Activated naive CD8-positive, alpha-beta T cell treated with anti-CD3 and anti-CD28 coated beads, Interleukin-2, amount 50 U/mL, for 16 hours (primary cell): ENCODE measurements at places on chromosomes 16 and 17.

DNA sequence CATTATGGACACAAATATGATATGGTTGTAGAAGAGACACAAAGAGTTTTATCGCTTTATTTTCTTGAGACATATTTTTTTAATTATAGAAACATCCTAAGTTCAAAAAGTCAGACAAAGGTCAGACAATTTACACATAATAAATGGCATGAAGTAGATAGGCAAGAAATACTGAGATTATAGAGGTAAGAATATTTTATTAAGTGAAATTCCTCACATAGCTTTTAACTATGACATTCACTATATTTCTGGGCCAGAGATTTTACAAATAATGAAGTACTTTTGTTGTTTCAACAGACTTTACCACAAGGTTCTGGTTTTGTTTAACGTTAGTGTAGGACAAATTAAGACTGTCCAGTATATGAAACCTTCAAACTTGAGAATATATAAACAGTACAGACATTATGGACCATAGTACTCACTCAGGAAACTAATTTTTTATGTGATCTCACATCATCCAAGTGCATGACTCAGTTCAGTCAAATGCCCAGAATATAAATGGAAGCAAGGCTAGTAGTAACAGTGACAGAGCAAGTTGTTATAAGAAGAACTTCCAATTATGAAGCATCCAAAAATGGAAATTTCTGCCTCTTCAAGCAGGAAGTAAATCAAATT, 394.8 kb downstream of the KCNJ2 start:
- DNase-seq: no peak

- no peak for DNase-seq
Measured at GRCh38 chr17:58703137-58703915, 10.9 kb downstream of the RAD51C start.

- DNase-seq: no peak
Measured at GRCh38 chr16:79972053-79972704, 371.6 kb upstream of the MAF start.

GRCh38 chr17:82528484-82529265, 9.1 kb downstream of the FOXK2 start:
- no peak for DNase-seq

DNA sequence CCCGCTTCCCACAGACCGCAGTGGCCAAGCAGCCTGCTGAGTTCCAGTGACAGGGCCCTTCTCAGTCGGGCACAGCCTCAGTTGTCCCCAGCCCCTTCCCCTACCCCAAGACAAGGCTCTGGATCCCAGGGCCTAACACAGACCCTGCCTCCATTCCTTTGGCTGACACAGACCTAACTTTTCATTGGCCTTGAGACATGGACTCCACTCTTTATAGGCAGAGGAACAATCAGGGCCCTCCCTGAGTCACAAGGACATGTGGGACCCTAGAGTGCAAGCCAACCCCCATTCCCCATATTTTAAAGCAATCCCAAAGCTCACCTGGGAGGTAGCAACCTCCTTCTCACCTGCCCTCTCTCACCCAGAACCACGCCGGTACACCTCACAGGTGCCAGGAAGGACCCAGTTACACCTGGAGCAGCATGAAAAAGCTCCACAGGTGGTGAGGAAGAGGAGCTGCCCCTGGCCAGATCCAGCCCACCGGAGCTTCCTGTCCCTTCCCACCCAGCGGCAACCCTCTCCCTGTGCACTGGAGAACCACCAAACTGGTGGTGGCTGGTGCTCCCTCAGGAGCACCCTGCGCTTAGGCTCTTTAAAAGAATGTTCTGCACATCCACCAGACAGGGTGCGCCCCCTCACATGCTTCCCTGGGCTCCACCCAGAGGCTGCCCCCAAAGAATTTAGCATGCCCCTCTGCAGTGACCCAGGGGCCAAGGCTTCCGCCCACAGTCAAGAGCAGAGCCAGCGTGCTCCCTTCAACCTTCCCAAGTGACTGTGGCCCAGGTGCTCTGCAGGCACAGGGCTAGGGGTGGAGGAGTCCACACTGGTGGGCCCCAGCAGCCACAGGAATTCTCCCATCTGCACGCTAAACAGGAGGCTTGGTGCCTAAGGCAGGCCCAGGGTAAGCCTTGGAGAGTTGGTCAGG, 3.4 kb downstream of the MNT start:
- DNase-seq: no peak

DNA sequence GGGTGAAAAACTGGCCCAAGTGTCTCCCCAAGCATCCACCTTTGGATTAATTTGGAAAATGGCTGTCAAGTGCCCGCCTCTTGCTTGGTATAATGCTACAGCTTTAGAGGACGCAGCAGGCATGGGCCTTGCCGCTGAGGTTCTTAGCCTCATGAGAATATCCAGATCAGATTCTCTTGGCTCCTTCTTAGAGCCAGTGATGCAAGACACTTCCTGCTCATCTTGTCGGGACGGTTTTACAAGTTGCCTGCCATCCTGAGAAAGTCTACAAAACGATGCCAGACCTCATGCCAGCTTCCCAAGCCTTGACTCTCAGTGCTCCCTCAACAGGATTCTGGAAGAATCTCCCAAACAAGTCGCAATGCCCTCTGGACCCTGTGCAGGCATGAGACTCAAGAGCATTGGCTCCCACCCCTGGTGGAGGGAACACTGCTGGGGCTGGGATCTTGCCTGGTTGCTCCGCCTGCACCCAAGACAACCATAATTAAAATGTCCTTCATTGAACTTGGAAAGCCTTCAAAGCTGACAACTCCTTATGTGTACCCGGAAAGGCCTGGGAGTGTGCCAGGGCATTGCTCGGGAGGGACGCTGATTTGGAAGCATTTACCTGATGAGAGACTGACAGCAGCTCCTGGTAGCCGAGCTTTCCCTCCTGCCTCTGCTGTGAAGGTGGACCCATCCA, 25.8 kb upstream of the STH start:
- no peak for DNase-seq

DNA sequence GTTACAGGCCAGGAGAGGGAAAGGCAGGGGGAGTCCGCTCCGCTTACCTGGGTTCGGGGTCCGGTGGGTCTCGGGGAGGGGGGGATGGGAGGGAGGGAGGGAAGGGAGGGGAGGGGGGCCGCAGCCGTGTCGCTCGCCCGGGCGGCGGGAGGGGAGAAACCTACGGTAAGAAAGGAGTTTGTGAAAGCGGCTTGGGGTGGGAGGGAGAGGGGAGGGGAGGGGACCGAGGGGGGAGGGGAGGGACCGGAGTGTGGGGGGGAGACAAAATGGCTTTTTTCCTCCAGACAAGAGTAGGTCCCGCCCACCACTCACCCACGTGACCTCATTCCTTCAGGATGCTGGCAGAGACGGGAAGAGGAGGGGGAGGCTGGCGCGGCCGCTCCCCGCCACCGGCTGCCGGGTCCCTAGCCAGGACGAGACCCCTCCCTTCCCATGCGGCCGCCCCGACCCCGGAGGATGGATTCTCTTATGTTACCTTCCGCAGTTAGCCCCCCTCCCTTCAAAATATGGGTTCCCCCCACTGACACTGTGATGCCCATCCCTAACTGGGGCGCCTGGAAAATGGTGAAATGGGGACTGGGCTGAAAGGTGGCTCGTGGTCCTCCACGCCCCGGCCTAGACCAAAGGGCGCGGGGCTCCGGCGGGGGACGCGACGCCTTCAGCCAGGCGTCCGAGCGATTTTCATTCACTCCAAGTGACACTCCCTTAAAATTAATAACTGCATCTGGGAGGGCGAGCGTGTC, at the start of gene PCGF2:
Gene PCGF2, minus strand, starts transcription at position 188 of the 743 bp plus-strand sequence. CDS start 7,934 bp downstream, outside the sequence.
- no peak for DNase-seq

GRCh38 chr17:58593123-58593522, 78.7 kb upstream of the MTMR4 start:
- DNase-seq: no peak

DNA sequence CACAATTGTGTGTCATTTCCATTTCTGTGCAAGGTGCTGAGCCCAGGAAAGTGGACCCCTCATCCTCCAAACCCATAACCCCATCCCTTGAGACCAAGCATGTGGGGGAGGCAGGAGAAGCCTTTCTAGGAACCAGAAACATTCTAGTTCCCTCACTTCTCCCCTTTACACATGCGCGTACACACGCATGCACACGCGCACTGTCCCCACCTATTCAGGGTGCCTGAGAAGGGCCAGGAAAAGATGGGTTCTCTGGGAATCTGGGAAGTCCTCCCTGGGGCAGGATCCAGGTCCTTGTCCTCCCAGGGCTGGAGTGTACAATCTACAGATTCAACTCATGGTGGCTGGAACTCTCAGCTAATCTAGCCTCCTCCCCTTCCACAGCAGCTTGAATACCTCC, 2.4 kb downstream of the PPY start:
- no peak for DNase-seq

GRCh38 chr16:28935924-28936783, 4.4 kb downstream of the CD19 start:
- DNase-seq: peak; percentile 56

DNA sequence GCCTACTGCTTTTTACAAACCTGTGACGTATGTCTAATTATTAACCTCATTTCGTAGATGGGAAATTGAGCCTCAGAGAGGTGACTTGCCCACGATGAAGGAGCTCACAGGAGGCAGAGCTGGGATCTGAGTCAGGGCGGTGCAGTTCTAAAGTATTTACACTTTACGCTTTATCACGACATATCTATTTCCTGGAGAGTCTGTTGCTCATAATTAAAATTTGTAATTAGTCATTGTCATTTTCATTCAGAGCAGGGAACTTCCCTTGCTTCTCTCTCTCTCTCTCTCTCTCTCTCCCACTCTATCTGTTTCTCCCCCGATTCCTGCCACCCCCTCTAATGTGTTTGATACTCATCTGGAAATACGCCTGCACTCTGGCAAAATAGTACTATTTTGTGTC, 5.9 kb downstream of the SLC5A11 start:
- no peak for DNase-seq

- no peak for DNase-seq
Measured at GRCh38 chr17:43846963-43847371, at the start of gene CD300LG. CD300LG (plus strand) TSS chr17:43847176; CDS start chr17:43847217, 41 bp downstream.

DNA sequence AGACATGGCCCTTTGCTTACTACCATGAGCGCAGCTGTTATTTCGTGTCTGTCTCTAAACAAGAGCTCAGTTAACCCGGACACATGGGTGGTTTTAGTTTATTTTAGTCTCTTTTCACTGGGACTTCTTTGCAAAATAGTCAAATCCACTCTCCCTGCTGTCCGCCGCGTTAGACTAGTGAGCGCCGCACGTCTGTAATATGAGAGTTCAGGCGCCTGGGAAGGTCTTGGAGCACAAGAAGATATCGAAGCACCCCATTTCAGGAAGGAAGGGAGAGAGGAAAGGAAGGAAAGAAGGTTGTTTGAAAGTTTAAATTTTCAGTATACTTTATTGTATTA, 111.0 kb upstream of the CHMP6 start:
- no peak for DNase-seq

GRCh38 chr17:40419559-40420331, 2.0 kb upstream of the TOP2A start:
- DNase-seq: no peak

- DNase-seq: no peak
Measured at GRCh38 chr17:50042211-50042610, 13.7 kb upstream of the ITGA3 start.

- DNase-seq: peak; percentile 19
Measured at GRCh38 chr17:63930951-63931575, 1.1 kb downstream of the CD79B start.

DNA sequence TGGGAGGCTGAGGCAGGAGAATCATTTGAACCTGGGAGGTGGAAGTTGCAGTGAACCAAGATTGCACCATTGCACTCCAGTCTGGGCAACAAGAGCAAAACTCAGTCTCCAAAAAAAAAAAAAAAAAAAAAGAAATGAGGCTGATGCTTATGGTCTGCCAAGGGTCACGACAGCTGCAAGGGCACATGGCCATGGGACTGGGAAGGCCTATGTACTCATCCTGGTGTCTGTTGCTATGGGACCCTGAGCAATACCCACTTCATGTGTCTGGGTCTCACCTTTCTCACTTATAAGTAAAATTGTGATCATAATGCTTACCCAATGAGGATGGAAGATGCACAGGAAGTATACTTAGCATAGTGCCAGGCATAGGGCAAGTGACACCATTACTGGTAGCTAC, 16.6 kb downstream of the MIEF2 start:
- DNase-seq: no peak

- DNase-seq: no peak
Measured at GRCh38 chr16:57486858-57487834, 853 bp upstream of the DOK4 start.

DNA sequence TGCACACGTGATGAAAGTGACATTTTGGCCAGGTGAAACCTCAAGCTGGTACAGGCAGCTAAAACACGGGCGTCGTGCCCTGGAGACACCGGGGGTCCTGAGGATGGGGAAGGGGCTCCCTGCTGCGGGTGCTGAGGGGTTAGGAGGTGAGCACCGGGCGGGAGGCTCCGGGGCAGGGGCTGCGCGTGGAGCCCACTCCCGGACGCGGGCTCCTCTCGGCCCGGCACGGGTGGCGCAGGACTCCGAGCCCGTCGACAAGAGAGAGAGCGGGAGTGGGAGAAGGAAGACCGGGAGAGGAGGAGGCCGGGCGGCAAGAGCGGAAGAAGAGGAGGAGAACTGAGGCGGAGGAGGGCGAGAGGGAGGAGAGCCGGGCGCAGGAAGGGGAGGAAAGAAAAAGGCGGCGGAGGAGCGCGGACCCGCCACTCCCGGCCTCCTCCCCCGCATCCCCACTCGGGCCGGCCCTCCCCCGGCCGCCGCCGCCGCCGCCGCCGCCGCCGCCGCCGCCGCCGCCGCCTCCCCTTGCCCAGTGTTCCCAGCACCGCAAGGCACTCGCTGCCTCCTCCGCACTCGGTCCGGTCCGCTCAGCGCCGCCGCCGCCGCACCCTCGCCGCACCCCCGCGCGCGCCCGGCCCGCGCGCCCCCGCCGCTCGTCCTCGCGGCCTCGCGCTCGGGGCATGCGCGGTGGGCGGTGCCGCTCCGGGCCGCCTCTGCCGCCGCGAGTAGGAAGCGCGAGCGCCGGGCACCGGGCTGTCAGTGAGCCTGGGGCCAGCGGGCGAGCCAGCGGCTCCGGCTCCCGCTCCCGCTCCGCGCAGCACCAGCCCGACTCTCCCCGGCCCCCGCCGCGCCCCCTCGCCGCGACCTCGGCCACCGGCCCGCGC, at the start of gene PRKCA:
Gene PRKCA, plus strand, starts transcription at position 750 of the 878 bp plus-strand sequence.
- DNase-seq: peak; percentile 35

DNA sequence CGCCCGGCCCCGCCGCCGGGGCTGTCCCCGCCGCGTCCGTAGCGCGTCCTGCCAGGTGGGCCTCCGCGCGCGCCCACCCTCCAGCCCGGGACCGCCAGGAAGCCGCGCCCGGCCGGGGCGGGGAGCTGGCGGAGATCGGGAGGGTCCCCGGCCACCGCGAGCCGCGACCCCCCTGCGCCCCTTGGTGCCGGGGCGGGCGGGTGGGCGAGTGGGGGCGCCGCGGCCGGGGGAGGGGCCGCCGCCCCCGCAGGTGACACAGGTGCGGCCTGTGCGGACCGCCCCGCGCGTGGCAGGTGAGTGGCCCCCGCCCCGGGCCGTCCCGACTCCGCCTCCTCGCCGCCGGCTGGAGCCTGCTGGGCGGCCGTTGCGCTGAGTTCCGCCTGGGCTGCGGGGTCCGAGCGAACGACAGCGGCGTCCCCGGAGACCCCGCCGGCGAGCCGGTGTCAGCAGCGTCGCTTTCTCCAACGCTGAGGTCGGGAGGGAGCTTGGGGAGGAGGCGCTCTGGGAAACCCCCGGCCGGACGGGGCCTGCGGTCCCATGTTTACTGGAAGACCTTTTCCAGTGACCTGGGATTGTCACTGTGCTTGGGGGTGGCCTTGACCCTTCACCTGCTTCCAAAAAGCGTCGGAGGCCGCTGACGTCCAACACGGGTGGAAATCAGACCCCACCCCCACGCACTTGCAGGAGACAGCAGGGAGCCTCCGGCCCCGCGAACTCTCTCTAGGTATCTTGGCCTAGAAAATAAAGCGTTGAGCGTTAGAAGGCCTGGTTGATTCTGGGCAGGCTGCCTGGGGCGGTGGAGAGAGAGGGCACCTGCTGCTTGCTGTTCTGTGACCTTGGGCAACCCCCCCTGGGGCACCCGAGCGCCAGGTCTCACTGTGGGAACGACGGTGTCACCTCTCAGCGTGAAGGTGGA, 542 bp downstream of the KLHL36 start:
- no peak for DNase-seq
